Activated naive CD4-positive, alpha-beta T cell treated with anti-CD3 and anti-CD28 coated beads, Interleukin-2, amount 50 U/mL, for 72 hours (primary cell): ENCODE measurements at places on chromosomes 7 and 10. TPM values are rescaled to one million over a fixed set of nuclear protein-coding genes. Genes with fewer than 3 reads are reported as not detected.

The NKX6-2 gene
- total RNA-seq = not detected

- no peak for DNase-seq
Measured at GRCh38 chr10:102604439-102604841, 39.8 kb upstream of the TRIM8 start.

The GIMAP5 gene
- 73.1 TPM for total RNA-seq

GRCh38 chr7:45125193-45125904 lies 13.9 kb upstream of the TBRG4 start:
- no peak for DNase-seq
